ENCODE measurements at places on chromosomes 11 and 22.

GRCh38 chr11:31558001-31558400 is 48.4 kb downstream of the ELP4 start:
- DNase-seq, result no peak

DNA sequence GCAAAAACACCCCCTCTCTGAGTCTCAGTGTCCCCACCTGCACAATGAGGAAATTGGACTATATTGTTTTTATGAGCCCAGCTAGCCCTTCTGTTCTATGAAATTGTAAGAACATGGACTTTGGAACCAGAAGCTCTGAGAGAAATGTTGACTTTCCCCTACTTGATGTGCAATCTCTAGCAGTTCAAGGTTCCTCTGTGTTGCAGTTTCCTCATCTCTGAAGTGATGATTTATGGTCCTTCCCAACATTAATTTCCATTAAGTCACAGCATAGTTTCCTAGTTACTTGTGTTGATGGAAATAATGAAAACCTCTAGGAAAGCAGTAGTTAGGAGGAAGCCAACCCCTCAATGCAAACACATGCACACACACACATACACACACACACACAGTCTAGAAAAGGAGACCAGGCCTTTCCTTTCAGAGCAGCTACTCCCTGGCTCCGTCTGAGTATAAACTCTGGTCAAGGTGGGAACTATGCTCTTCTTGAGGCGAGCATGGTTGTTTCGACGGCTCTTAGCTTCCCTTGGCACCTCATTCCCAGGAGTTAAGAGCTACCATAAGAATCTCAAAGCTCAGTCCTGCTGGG is 518.4 kb downstream of the SOX6 start:
- DNase-seq, result no peak

DNA sequence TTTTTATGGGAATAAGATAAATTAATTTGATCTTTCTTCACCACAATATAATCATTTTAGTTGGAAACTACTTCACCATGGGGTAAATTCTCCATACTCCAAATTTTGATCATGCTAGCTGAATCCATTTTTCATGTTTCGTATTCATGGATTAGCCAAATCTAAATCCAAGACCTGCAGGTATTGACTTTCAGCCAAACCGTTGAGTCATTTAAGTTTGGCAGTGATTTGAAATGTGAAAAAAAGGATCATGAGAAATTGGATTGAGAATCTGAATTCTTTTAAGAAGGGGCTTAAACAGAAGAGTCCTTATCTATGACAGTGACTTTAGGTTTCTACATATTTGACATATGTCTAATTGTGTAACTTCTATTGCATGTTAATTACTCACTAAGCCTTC is 5.3 kb downstream of the GAS2 start:
- no peak for DNase-seq

- no peak for DNase-seq
Observed at GRCh38 chr11:43367382-43368178, 8.9 kb downstream of the TTC17 start.

- no peak for DNase-seq
Observed at GRCh38 chr11:114683007-114683406, 4.7 kb downstream of the NXPE2 start.

GRCh38 chr11:35983981-35984380 is 40.1 kb downstream of the LDLRAD3 start:
- DNase-seq, result no peak

- DNase-seq, result no peak
Observed at GRCh38 chr22:17782621-17783020, 8.4 kb upstream of the BID start.

GRCh38 chr22:50719814-50720300 is 18.1 kb upstream of the ACR start:
- no peak for DNase-seq

GRCh38 chr22:39283322-39284141 is 35.9 kb downstream of the RPL3 start:
- no peak for DNase-seq

DNA sequence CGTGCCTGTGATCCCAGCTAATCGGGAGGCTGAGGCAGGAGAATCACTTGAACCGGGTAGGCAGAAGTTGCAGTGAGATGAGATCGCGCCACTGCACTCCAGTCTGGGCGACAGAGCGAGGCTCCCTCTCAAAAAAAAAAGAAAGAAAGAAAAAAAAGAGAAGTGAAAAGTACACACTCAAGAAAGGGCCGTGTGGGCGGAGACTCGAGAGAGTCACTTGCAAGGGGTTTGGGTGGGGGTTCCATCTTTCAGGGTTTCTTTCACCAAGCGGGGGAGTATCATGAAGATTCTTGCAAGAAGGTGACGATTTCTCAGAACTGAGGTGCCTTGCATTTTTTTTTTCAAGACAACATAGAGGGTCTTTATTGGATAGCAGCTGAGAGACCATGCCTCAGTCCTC is 4.0 kb upstream of the IFITM5 start:
- DNase-seq, result no peak

- no peak for DNase-seq
Observed at GRCh38 chr11:27431808-27432207, 40.8 kb downstream of the LGR4 start.

Measured in stimulated activated CD8-positive, alpha-beta memory T cell treated with anti-CD3 and anti-CD28 coated beads, Interleukin-15, amount 100 ng/mL, for 48 hours (primary cell).